Stimulated activated CD8-positive, alpha-beta memory T cell treated with anti-CD3 and anti-CD28 coated beads, Interleukin-4, amount 100 ng/mL, for 1 hour (primary cell): ENCODE measurements at places on chromosomes 5 and 9.

- no peak for DNase-seq
These were observed 48.7 kb upstream of the CTSL start for GRCh38 chr9:87676976-87677775.

DNA sequence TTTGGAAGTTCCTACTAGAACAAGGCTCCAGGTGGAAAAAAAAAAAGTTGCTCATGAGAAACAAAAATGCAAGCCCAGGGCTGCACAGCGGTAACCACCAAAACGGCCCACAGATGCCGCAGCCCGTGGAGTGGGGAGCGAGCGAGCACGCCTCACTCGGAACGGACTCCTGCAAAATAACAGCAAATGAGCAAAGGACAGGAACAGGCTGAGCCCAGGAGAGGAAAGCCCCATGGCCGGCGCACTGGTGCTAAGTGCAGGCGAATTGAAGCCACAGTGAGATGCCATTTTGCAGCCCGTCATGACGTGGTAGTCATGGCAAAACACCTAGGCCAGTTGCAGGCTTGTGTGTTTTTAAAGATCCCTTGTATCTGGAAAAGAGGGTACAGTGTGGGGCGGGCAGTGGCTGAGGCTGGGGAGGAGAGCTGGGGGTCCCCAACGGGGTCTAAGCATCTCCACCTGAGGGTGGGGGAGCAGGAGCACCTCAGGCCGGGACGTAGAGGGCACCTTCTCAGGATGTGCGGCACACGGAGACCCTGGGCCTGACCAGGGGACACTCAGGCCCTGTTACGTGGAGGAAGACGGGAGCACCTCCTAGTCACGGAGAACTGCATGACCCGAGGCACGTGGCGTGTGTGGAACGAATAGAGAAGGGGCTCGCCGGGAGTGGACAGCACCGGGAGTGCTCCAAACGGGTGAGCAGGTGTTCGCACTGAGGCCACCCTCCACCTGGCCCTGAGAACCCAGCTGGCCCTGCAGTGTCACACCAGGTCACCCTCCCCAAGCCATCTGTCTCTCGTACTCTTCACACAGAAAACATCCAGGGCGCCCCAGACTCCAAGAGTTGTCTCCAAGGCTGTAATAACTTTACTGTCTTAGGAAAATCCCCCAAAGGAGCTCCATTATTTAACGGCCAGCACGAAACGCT lies 10.7 kb downstream of the GRM6 start:
- no peak for DNase-seq

- no peak for DNase-seq
These were observed 57.9 kb upstream of the CTNND2 start for GRCh38 chr5:11962122-11962521.

GRCh38 chr9:98091735-98092612 lies 27.0 kb downstream of the TRIM14 start:
- DNase-seq = no peak

DNA sequence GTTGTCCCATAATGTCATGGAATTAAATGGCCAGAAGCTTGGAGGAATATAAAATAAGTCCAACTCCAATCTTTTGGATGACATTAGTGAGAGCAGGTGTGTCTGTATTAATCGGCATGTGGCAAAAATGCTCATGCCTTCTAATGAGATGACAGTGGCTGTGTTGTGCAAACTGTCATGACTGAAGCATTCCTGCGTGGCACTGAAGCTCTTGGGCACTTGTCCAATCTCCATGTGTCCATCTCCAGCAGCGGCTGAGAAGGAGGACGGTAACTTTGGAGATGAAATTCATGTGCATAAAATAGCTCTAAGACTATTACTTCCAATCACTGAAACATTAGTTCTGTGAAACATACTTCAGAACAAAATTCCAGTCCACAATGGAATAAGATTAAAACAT lies 697.5 kb upstream of the GRAMD2B start:
- no peak for DNase-seq

GRCh38 chr5:158819095-158819494 lies 280.6 kb downstream of the EBF1 start:
- no peak for DNase-seq

DNA sequence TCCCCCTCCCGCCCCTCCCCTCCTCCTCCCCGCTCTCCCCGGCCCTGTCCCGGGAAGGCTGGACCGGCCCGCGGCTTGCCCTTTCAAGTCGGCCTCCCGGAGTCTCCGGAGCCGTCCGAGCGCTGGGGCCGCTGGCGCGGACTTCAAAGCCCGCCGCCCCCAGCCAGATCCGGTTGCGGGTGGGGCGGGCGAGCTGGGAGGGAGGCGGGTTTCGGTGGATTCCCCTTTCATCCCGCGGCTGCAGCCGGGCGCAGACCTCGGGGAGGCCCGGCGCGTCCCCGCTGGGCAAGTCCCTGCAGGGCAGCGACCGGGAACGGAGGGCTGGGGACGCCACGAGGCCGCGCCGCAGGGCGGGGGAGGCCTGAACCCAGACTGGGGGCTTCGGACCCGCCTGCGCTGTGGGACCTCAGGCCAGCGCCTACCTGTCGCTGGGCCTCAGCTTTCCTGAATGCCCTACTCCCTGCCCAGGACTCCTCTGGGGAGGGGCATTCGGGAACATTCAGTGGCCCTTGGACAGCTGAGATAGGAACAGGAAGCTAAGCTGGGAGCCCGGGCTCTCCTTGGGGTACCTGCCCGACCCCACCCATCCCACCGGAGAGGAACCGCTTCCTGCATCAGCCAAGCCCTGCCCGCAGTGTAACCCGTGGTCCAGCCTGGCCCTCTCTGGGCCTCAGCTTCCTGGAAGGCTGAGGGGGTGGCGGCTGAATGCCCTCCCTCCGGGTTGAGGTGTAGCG lies 23.4 kb downstream of the C9orf50 start:
- DNase-seq = no peak

DNA sequence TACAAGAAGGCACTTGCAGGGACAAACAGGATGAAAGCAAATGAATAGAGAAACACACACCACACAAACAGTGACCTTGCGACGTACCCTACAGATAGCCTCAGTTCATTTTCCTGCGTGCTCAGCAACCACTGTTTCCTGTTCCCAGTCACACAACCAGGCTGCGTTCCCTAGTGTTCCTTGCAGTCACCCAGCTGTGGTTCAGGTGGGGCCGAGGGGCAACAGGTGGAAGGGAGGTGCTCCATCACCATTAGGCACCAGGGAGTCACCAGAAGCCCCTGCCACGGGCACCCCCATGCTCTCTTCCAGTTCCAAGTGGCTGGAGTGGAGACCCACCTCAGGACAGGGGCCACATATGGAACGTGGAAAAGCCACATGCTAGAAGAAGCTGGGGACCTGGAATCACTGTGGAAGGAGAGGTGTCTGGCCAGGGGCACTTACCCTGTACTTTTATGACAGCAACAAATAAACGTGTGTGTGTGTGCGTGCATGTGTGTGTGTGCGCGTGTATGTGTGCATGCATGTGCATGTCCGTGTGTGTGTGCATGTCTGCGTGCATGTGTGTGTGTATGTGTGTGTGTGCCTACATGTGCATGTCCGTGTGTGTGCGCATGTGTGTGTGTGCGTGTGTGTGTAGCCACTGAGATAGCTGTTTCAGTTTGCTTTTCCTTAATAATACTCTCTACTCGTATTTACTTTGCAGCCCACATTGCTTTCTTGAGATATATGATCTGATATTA lies 18.8 kb upstream of the FCN2 start:
- DNase-seq = no peak

DNA sequence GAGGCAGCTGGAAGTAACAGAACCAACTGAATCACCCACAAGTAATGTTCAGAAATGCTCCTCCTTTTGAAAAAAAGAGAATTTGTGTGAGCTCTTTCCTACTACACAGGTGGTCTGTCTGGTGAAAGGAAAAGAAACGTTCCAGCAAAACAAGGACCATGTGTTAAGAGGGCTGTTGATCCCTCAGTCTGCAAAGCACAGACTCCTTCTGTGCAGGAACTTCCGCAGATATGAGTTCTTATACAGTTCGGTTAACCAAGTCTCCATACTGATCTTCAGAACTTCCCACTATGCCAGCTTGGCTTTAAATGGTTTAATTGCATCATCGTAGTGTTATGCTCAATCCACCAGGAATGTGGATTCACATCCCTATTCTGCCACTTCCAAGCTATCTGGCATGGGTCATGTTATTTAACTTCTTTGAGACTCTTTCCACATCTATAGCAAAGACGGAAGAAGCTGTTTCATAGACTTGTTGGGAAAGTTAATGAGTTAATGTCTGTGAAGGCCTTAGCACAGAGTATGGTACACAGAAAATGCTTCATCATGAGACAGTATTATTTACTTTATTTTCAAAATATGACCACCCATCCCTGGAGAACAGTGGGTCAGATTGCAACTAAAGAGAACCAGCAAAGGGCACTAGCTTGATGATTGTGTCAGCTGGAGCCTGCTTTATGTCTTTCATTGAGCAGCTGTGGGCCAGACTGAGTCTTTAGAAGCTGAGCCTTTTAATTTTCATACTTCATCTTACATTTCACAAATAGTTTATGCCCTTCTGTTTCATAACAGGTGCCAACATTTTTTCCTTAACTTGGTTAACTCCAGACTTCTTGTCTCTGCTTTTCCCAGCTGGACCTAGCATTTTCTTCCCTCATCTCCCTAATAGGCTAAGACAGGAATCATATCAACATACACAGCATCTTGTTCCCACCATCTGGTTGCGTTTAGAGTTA lies 89.9 kb downstream of the MAMDC2 start:
- DNase-seq = no peak

DNA sequence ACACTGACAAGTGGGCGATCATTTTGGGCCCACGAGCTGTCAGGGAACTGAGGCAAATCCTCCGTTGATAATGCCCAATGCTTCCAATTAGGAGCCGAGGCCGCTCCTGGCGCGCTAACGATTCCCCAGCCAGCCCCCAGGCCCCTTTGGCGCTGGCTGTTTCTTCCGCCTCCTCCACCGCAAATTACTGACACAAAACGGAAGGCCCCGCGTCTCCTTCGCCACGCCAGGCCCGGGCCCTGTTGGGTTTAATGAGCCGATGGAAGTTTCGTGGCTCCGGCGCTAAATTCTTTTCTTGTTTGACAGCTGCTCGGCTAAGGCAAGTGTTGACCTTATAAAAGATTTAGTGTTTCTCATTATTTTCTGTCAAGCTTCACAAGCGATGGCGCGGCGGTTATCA lies 25.7 kb upstream of the BARHL1 start:
- DNase-seq = no peak

GRCh38 chr9:112012026-112012902 lies 115.7 kb downstream of the UGCG start:
- DNase-seq = no peak

- no peak for DNase-seq
These were observed 235.7 kb downstream of the ICE1 start for GRCh38 chr5:5658226-5658625.

GRCh38 chr5:2239201-2239910 lies 356.6 kb upstream of the IRX4 start:
- DNase-seq = no peak

DNA sequence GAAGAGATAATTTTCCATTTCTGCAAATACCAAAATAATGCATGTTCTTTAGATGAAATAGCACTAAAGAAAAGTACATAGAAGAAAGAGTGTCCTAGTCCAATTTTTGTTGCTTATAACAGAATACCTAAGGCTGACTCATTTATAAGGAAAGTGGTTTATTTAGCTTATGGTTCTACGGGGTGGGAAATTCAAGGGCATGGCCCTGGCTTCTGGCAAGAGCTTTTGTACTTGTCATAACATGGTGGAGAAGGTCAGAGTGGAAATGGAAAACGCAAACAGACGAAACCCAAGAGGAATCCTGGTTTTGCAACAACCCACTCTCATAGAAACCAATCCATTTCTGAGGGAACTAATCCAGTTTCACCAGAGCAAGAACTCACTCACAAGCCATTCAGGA lies 283.7 kb downstream of the CSNK1G3 start:
- no peak for DNase-seq

GRCh38 chr9:107465467-107466451 lies 23.8 kb downstream of the KLF4 start:
- no peak for DNase-seq

GRCh38 chr5:50822046-50822445 lies 155.6 kb downstream of the PARP8 start:
- no peak for DNase-seq

DNA sequence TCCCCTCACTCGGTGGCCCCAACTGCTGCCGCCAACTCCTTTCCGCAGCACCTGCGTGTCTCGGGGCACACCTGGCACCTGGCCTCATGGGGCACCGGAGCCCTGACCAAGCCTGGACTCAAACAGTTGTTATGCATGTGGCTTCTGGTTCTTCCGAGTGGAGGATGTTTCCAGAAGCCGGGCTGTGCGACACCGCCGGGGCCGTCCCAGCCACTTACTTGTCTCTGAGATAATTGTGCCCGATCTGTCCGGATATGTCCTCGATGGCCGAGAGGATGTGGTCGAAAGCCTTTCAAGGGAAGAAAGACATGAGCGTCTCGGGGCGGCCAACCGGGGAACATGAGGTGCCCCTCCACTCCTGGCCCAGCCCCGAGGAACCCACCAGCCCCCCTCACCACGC lies 38.4 kb downstream of the EXOC3 start:
- DNase-seq = no peak

DNA sequence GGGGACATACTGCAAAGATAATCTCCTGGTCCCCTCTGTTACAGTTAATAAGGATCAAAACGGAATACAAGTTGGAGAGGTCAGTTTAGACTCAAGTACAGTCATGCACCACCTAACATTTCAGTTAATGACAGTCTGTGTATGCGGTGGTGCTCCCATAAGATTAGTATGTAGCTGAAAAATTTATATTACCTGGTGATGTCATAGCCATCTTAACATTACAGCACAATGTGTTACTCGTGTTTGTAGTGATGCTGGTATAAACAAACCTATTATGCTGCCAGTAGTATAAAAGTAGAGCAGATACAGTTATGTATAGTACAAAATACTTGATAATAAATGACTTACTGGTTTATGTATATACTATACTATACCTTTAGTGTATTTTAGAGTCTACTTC lies 207.9 kb downstream of the GDNF start:
- no peak for DNase-seq

- no peak for DNase-seq
These were observed 25.9 kb downstream of the CTSL start for GRCh38 chr9:87751868-87752267.

DNA sequence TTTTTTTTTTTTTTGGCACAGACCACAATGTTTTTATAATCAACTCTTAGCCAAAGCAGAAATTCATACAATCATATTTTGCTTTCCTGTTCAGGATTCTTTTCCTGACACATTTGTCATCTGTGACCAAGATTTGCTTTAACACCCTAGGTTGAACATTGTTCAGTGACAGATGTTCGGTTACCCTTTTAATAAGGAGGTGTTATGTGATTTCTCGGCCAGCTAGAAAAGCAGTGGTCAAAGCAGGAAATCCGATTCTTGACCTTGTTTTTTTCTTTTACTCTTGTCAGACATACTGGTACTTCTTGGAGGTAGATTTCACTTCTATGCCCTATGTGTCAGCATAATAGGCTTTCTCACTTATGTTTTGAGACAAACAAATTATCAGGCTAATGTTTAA lies 335.3 kb upstream of the ACTBL2 start:
- no peak for DNase-seq

GRCh38 chr9:35956651-35957050 lies 1.3 kb downstream of the OR2S2 start:
- no peak for DNase-seq
